ENCODE measurements at places on chromosomes 3 and 15.
A peak's percentile ranks its signal among the peaks of the same experiment; 100 is the strongest.

DNA sequence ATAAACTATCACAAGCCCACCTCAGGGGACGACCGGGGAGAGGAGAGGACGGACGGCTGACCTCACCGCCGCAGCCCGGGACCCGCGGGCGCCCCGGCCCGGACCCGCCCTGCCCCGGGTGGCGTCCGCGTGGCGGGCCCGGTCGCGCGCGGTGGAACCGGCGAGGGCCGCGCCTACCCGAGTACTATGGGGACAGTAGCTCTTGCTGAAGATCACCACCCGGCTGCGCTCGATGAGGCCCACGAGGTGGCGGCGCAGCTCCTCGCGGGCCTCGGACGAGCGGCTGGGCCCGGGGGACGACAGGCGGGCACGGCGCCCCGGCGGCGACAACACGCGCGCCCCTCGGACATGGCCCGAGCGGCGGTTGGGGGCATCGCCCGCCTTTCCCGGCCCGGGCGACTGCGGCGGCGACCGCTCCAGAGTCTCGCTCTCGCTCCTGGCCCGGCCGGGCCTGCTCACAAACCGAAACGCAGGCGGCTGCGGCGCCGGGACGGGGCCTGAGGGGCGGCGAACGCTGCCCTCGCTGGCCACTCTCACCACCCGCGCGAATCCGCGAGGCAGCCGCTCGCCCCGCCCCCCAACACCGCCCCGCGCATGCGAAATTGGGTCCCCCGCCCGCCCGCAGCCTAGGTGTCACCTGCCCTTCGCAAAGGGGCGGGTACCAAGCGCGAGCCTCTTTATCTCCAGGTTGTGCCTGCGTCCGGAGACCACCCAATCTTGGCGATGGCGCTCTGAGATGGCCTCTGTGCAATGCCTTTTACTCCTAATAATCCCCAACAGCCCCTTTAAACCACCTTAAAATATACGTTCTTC is at the start of gene TXNRD3:
TSS of gene TXNRD3 (minus strand) at position 554 of the 813 bp plus-strand sequence.
- peak; percentile 57 for DNase-seq

GRCh38 chr3:73319179-73319769 is 257.8 kb downstream of the EBLN2 start:
- DNase-seq: no peak

DNA sequence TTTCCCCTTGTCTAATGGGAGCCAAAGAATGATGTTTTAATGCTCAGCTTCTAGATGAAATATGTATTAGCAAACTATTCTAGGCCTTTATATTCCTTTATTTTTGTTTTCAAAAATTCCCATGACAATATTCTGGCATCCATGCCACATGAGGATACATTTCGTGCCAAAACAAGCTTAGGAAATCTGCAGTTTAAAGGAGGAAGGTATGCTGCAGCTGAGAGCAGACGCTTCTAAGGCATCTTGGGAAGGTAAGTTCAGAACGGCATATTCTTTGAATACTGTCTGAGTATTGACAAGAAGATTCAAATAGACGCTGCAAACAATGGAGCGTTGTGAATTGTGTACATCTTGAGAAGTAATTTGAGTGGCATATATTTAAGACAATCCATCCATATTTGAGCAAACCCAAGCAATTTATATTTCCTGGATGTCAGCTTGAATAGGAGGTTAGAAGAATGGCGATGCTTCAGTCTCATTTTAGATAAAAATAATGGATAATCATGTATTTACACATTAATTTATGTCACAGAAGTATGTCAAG is 158.6 kb downstream of the RAP2B start:
- no peak for DNase-seq

- DNase-seq: no peak
Measured at GRCh38 chr3:73569246-73569760, 55.4 kb downstream of the PDZRN3 start.

DNA sequence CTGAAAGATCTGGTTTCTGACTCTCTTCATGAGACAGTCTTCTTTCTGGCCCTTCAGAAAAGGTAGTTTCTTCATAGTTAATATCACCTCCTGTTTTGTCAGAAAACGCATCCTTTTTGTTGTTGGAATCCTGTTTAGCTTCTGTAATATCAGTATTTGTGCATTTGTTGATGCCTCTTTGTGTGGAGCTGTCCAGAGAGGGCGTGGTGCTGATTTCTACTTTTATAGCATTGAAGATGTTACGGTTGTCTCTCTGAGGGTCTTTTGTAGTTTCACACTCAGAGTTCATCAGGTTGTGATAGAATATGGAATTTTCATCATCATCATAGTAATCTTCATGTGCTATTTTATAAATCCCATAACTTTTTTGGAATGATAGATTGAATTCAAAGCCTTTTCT is 8.9 kb downstream of the GPR149 start:
- no peak for DNase-seq

DNA sequence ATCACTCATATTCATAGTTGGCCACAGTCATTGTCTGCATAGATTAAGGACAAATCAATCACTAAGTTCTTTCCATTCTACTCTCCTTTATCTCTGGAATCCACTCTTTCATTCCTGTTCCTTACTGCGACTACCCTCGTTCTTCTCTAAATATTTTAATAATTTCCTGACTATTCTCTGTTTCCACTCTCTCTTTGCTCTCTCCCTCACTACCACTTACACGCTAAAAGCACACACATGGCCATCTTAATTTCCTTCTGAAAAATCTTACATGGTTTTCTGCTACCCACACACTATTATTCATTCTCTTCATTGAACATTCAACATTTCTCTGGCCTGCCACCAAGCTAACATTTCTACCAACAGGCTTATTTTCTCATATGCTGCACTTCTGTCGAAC is 279.6 kb upstream of the PLSCR5 start:
- DNase-seq: no peak

DNA sequence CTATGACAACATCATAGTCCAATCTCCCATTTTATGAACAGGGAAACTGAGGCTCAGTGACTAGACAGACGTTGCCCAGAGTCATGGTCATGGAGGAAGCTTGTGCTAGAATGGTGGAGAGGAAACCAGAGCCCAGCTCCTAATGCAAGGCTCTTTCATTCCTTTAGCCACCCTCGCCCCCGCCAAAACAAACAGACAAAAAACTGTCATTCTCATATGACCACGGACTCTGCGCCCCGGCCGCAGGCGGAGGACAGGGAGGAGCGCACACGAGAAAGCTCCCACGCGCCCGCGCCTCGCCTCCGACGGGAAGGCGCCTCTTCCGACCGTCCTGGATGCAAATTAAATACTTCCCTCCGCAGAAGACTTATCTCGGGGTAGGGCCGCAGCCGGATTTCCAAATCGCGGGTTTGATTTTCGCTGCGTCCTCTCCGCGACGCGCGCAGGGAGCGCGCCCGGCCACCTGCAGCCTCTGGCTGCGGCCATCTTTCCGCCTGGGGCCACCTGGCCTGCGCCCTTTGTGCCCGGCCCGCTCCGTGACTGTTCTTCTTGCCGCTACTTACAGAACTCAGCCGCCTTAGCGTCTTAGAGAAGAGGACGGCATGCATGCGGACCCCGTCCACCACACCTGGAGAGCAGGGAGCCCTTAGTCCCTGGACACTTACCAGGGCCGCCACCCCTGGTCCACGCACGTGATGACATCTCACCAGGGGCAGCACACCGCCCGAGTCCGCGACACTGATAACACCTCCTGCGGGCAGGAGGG is 670 bp upstream of the ATP13A3 start:
- DNase-seq: peak; percentile 14

DNA sequence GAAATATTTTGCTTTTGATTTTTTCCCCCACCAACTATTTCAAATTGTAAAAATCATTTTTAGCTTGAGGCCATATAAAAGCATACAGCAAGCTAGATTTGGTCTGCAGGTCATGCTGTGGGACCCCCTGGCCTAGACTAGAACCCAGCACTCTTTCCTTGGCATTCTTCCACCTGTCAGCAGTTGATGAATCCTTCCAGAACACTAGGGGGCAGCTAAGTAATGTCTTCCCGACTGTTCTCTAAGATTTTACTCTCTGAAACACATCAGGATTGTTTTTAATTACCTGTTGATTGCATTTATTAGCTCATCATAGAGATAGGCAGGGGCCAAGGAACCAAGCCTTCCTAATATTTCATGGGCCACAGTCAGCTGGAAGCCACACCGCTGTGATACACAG is 174.5 kb downstream of the CACNA1D start:
- no peak for DNase-seq

DNA sequence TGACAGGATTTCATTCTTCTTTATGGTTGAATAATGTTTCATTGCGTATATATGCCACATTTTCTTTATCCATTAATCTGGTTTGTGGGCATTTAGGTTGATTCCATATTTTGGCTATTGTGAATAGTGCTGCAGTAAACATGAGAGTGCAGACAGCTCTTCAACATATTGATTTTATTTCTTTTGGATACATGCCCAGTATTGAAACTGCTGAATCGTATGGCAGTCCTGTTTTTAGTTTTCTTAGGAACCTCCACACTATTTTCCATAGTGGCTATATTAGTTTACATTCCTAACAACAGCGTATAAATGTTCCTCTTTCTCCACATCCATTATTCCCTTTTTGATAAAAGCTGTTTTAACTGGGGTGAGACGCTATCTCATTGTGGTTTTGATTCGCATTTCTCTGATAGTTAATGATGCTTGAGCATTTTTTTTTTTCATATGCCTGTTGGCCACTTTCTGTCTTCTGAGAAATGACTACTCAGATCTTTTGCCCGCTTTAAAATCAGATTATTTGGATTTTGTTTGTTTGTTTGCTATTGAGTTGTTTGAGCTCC is 21.7 kb downstream of the AQP9 start:
- no peak for DNase-seq
